Cerebellum (tissue), 4 donors: ENCODE measurements at places on chromosomes 11 and 22. TPM values are rescaled to one million over a fixed set of nuclear protein-coding genes. Genes with fewer than 3 reads are reported as not detected.

GRCh38 chr11:1943977-1944376, 3.2 kb upstream of the MRPL23 start:
- DNase-seq: no peak

Gene TIRAP
- total RNA-seq: 5.0 TPM

DNA sequence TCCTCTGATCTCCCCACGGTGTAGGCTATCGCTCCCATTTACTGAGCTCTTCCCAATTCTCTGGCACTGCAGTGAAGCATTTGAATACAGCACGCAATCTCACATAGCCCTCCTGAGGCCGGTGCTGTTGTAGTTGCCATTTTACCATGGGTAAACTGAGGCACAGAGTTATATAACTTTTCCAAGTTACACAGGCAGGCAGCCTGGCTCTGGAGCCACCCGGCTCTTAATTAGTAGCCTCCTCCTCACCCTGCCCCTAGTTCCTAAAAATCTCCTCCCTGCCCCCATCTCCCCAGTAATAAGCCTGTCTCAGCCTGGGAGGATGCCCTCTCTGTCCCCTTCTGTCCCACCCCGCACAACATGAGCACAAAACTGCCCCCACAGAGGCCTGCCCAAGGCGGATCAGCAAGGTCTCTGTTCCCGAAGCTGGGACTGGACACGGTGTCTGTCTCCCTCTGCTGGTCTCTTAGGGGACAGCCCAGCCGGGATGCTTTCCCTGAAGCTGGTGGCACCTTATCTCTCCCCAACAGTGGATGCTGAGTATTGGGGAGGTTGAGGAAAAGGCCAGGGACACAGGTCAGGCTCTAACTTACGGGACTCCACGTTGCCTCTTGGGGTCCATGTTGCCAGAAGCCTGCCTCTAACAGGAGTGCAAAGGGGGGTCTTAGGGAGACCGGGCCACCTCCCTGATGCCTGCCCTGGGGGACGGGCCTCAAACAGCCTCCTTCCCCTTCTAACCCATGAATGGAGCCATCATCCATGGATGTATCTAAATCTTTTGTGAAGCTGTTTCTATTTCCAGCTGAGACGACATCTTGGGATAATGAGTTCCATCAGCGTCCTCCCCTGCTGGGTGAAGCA, 9.1 kb upstream of the CLCF1 start:
- DNase-seq: peak; percentile 82

- no peak for DNase-seq
Observed at GRCh38 chr11:126700768-126701519, 299.6 kb downstream of the KIRREL3 start.

DNA sequence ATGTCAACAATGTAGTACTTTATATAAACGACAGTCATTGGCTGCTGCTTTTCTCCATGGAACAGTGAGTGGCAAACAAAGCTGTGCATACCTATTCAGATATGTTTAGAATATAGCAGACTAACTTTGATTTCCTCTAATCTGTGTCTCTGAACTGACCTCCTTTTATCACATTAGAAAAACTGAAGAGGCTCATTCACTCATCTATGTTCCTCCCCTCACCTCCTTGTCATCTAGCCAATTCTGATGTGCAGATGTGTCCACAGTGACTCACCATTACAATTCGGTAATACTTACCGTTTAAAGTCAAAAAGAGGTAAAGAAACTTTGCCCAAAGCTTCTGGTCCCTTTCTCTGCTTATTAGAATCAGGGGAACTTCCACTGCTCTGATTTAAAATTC, 51.5 kb upstream of the RPS13 start:
- no peak for DNase-seq

Gene CNIH2
- total RNA-seq: 36.8 TPM

- no peak for DNase-seq
Observed at GRCh38 chr11:62892077-62892922, 11.6 kb downstream of the SLC3A2 start.

GRCh38 chr22:24170188-24170587, 11.1 kb upstream of the SUSD2 start:
- DNase-seq: peak; percentile 69

Gene OPCML
- total RNA-seq: 29.8 TPM

DNA sequence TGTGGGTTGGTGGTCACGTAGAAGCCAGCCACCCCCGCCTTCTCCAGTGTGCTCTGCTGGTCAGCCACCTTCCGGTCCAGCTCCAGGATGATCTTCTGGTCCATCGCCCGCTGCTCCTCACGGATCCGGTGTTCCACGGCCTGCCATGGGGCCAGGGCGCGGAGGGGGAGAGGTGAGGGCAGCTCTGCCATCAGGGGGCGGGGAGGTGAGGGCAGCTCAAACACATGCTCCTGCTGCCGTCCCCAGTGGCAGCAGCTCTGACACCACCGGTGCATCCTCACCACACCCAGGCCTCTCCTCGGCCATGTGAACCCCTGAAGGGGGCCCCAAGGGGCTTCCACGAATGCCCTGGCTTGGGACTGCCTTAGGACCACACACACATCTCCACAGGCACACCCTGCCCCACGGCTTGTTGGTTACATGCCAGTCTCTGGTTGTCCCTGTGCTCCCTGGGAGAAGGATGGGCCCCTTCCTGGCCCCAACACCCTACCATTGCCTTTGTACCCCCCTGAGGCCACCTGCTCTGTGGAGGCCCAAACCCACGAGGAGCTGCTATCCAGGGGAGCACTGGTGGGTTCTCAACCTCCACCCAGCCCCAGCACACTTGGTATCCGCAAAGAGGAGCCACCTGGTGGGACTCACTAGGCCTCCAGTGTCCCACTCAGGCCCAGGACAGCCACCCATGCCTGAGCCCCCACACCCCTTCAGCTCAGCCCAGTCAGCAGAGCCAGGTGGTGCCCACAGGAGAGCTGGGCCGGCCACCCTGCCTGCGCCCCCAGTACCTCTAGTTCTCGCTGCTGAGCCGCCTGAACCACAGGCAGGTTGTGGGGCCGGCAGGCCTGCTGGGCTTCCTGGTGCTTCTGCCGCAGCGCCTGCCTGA, 4.3 kb downstream of the DGCR6L start:
- DNase-seq: no peak

DNA sequence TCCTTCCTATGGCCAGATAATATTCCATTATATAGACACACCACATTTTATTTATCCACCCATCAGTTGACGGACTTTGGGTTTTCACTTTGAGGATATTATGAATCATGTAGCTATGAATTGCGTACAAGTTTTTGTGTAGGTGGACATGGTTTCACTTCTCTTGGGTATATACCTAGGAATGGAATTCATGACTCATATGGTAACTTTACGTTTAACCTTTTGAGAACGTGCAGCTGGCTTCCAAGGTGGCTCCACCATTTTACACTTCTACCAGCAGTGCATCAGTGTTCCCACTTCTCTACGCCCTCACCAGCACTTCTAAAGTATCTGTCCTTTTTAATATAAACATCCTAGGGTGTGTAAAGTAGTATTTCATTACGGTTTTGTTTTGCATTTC, 112.0 kb downstream of the PLEKHA7 start:
- DNase-seq: no peak
